Keratinocyte (primary cell): ENCODE measurements at places on chromosomes 2 and 18. TPM values are rescaled to one million over a fixed set of nuclear protein-coding genes. Genes with fewer than 3 reads are reported as not detected.

The ALLC gene
- not detected in 3 replicates for polyA plus RNA-seq

- DNase-seq = no peak
- H3K4me3 ChIP-seq = no peak overlapping the region
- H3K36me3 ChIP-seq = peaks cover 41% of the 10 kb centered on the region
- H3K4me1 ChIP-seq = peaks cover 6% of the 10 kb centered on the region
- H3K27me3 ChIP-seq = no peaks in the 10 kb centered on the region
Observed at GRCh38 chr2:240129731-240130392, 6.2 kb downstream of the COPS9 start.

DNA sequence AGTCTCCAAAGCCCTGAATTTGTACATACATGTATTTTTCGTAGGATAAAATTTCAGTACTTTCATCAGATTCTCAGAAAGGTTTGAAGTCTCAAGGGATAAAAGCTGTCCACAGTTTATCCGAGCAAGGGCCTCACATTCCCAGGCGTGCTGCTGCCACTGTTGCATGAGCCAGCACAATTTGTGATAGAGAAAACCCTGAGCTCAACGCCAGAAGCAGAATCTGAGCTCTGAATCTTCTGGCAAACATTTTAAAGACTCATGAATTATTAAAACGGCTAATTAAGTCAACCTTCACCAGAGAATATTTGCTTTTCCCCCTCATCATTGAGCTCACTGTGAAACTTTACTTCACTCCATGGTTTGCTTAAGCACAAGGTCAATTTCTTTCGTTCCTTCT, 38.5 kb upstream of the STPG4 start:
- H3K27me3 ChIP-seq = no peaks in the 10 kb centered on the region
- no peak overlapping the region for H3K27ac ChIP-seq

The IL36A gene
- polyA plus RNA-seq = not detected in 3 replicates

DNA sequence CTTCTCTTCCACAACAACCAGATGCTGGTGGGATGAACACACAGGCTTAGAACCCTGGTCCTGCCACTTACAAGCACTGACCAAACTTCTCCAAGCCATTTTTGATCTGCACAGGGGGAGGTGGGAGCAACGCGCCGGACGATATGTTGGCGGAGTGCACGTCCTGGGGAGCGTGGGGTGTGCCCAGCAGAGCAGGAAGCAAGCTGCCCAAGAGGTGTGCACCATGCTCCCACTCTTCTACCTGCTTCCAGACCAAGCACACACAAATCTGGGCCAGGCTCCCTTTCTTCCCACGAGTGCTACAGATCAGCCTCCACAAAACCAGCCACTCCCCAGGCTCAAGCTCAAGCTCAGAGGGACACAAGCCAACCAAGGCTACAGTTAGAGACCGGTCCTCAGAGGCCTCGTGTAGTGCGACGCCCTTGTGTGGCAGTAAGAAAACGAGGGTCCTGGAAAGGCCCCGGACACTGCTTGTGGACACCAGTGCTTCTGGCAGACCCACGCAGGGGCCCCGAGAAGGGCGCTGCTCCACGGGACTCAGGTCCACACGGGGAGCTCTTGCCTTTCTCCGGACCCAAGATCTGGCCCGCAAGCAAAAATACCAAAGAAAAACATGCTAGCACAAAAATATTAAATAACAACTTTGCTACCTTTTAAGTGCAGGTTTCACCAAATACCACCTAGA, 52.0 kb downstream of the ANO7 start:
- H3K27me3 ChIP-seq = no peaks in the 10 kb centered on the region
- H3K36me3 ChIP-seq = peaks cover 67% of the 10 kb centered on the region
- no peaks in the 10 kb centered on the region for H3K4me1 ChIP-seq
- DNase-seq = no peak
- no peak overlapping the region for H3K4me3 ChIP-seq
